Thyroid gland (tissue), 4 donors: ENCODE measurements at places on chromosomes 13 and 19. TPM values are rescaled to one million over a fixed set of nuclear protein-coding genes. Genes with fewer than 3 reads are reported as not detected.
A peak's percentile ranks its signal among the peaks of the same experiment; 100 is the strongest.

- H3K36me3 ChIP-seq: no peaks in the 10 kb centered on the region
- H3K4me3 ChIP-seq: no peak overlapping the region
- no peak for DNase-seq
- H3K27me3 ChIP-seq: no peaks in the 10 kb centered on the region
These were observed 37.6 kb upstream of the SHKBP1 start for GRCh38 chr19:40539070-40539469.

DNA sequence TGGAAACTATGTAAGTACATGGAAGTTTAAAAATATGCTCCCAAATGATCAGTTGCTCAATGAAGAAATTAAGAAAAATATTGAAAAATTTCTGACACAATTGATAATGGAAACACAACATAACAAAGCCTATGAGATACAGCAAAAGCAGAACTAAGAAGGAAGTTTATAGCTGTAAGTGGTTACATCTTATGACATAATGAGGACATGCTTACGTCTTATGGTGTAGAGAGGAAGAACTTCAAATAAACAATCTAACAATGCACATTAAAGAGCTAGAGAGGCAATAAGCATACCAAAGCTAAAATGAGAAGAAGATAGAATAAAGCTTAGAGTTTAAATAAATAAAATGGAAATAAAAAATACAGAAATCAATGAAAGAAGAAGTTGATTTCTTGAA, 50.0 kb upstream of the CEACAM21 start:
- no peak overlapping the region for H3K4me3 ChIP-seq
- no peaks in the 10 kb centered on the region for H3K27me3 ChIP-seq
- DNase-seq: no peak

DNA sequence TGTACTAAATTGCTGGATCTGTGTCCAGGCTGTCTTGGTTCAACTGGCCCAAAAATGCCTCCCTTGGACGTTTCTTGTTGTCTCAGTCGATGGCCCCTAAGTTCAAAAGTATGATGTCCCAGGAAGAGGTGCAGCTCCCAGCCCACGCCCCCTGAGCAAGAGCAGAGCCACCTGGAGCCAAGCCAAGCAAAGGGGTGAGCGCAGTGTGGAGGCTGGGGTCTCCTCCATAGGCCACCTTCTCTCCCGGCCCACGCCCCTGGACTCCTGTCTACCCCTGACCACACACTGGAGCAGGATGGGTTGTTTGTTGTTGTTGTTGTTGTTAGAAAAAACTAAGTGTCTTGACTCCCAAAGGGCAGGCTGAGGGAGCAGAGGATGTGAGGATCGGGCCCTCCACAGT, 26.0 kb upstream of the NPAS1 start:
- H3K27me3 ChIP-seq: no peaks in the 10 kb centered on the region
- DNase-seq: no peak
- no peak overlapping the region for H3K4me3 ChIP-seq
- H3K36me3 ChIP-seq: peaks cover 14% of the 10 kb centered on the region

GRCh38 chr19:492091-492531, 4.2 kb upstream of the MADCAM1 start:
- H3K36me3 ChIP-seq: no peaks in the 10 kb centered on the region
- DNase-seq: no peak
- no peak overlapping the region for H3K4me3 ChIP-seq
- peaks cover 7% of the 10 kb centered on the region for H3K4me1 ChIP-seq

DNA sequence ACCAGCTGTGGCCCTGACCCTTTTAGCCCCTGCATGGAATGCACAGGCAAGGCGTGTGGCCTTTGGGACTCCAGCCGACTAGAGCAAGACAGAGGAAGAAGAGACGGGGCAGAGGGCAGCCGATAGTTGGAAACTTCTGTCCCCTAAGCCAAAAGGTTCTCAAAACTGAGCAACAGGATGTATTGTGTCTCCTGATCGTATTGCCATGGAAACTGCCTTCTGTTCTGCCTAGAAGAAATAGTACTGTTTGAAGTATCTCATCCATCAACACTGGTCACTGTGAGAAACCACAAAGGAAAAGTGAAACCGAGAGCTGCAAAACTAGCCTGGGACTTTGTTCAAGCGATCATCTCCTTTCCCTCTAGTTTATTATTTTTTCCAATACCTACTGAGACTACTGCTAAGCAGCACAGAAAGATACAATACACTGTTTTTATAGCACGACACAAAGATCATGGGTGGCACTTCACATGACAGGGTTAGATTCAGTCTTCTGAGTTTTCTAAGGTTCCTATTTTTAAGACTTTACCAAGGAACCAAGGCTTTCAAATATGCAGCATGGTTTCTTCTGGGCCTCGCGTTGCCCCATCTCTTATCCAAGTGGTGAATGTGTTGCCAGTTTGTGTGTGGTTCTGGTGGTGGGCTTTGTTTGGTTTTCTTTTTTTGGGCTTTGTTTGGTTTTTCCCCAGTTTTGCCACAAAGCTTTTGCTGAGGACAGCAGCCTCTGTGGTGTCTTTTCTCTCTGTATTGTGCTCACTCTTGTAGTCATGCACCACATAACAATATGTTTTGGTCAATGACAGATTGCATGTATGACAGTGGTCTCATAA, 49.3 kb upstream of the GPR183 start:
- DNase-seq: no peak
- no peak overlapping the region for H3K4me3 ChIP-seq
- no peaks in the 10 kb centered on the region for H3K27me3 ChIP-seq
- H3K36me3 ChIP-seq: no peaks in the 10 kb centered on the region
- peak overlapping the region; percentile 25 for H3K27ac ChIP-seq

ANKRD24 gene
- total RNA-seq: 0.83 TPM

DNA sequence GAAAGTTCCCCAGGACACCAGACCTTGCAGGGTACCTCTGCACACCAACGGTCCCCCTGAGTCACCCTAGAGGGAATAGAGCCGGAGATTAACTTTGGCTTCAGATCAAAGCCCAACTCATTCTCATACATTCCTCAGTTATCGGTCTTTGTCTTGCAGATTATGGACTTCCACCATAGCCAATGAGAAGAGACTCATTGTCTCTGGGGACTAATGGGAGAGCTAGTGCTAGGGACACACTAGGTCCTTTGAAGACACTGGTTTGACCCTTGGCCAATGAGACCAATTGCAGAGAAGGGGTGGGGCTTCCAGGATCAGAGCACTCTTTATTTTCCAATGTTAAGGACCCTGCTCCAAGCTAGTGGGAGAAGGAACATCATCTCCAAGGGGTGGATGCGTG, 6.1 kb downstream of the KLK7 start:
- no peaks in the 10 kb centered on the region for H3K36me3 ChIP-seq
- H3K4me1 ChIP-seq: no peaks in the 10 kb centered on the region
- H3K27ac ChIP-seq: no peak overlapping the region
- no peaks in the 10 kb centered on the region for H3K27me3 ChIP-seq

DNA sequence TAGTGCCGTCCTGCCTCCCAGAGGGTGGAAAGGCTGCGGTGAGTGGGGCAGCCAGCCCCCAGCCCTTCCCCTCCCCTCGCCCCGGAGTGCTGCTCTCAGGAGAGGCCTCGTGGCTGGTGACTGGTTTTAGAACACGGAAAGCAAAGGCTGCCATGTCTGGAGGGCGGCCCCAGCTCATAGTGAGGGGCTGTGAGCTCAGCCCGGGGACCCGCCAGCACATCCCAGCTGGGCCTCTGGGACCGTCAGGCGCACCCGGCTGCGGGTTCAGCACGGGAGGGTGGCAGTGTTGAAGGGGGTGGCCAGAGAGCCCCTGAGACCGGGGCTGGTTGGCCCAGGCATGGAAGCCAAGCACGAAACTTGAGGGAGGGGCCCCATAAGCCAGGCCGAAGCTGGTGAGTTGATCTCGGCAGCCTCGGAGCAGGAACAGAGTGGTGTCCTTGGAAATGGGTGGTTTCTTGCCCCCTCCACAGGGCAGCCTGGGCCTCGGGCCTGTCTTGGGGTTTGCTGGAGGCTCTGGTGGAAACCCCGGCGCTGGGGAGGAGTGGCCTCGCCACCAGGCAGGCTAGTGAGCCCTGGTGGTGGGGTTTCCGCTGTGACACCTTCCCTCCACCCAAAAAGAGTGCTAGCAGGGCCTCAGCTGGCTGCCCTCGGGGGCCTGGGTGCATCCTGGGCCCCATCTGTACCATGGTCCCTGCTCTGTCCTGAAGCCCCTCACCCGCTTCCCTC, 157.7 kb downstream of the KDM4B start:
- H3K4me1 ChIP-seq: peaks cover 33% of the 10 kb centered on the region
- no peak for DNase-seq
- H3K36me3 ChIP-seq: peaks cover 17% of the 10 kb centered on the region
- H3K4me3 ChIP-seq: no peak overlapping the region
- H3K27ac ChIP-seq: no peak overlapping the region
- no peaks in the 10 kb centered on the region for H3K27me3 ChIP-seq
